NB4 (cell line): ENCODE measurements at places on chromosomes 13 and 19.

GRCh38 chr13:42395086-42395821 is 123.3 kb downstream of the AKAP11 start:
- DNase-seq, result no peak

GRCh38 chr13:109810761-109811510 is 24.6 kb upstream of the IRS2 start:
- no peak for DNase-seq

DNA sequence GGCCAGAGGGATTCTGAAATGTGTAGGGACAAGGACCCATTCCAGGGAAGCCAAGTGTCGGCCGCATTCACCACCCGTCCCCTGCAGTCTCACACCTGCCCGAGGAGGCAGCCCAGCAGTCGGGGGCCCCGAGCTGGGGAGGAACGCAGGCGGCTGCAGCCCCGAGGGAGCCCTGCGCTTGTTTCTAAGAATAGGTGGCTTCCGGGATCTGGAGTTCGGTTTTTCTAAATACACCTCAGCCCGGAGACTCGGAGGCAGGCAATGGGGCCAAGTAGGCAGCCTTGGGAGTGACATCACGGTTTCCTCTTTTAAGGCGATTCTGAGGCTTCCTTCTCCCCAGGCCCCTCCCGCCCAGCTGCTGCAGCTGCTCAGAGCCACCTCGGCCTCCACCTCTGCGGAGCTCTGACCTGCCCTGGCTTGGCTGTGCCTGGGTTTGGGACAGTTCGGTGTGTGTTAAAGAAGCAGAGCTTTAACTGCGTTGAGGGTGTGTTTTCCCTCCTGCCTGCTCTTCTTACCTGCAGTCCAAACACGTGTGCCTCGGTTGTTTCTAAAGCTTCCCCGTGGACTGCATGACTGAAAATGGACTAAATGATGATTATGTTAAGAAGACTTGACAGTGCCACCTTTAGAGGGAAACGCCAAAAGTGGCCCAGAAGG is 80.5 kb downstream of the COL4A2 start:
- peak; percentile 37 for DNase-seq

DNA sequence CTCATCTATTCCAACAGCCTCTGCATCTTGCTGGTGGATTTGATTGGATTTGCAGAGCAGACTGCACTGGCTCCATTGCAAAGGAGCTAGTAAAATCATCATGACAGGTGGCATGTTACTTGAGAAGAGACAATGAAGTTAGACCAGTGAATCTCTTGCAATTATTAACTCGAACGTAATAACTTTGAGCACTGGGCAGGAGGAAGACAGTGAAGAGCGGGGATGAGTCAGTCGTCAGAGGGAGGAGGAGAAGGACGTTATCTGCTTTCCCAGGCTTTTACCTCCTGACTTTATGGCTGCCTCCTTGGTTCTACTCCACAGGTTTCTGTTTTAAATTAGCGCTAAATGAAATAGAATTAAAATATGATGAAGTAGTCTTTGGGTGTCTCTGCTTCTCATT is 257.8 kb upstream of the IPO5 start:
- DNase-seq, result no peak

- DNase-seq, result no peak
Observed at GRCh38 chr13:58004751-58005150, 373.2 kb downstream of the PCDH17 start.

DNA sequence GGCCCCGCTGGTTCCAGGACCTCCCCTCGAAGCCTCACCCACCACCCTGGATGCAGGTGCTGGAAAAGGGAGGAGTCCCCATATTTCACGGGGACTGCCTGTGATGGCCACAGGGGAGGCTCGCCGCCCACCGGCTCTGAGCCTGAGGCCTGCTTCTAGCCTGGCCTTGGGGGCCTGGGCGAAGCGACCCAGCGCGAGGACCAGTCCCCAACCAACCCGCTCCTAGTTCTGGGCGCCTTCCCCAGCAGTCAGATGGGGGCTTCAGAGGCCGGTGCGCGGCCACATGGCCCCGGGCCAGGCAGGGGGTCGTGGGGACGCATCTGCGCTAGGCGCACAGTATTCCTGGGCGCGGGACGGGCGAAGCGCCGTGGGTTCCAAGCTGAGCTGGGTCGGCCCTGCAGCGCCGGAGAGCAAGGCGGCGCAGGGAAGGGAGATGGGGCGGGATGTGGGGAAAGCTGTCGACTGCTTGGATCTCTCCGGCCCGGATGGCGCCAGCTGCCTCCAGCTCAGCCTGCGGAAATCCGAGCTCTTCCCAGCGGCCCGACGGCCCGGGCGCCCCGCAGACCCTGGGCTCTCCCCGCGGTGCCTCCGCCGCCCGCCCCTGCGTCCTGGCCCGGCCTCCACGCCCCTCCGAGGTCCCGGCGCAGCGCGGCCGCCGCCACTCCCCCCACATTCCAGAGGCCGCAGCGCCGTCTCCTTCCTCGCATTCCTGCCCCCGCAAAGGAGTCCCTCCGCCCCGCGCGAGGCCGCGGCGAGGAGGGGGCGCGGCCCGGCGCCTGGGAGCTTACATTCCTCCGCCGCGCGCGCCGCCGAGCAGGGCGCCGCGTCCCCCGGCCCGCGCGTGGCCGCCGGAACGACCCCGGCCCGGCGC is at the start of gene WTIP:
WTIP (plus strand) TSS at position 788 of the 871 bp plus-strand sequence. CDS start 217 bp downstream, outside the sequence.
- no peak for DNase-seq

DNA sequence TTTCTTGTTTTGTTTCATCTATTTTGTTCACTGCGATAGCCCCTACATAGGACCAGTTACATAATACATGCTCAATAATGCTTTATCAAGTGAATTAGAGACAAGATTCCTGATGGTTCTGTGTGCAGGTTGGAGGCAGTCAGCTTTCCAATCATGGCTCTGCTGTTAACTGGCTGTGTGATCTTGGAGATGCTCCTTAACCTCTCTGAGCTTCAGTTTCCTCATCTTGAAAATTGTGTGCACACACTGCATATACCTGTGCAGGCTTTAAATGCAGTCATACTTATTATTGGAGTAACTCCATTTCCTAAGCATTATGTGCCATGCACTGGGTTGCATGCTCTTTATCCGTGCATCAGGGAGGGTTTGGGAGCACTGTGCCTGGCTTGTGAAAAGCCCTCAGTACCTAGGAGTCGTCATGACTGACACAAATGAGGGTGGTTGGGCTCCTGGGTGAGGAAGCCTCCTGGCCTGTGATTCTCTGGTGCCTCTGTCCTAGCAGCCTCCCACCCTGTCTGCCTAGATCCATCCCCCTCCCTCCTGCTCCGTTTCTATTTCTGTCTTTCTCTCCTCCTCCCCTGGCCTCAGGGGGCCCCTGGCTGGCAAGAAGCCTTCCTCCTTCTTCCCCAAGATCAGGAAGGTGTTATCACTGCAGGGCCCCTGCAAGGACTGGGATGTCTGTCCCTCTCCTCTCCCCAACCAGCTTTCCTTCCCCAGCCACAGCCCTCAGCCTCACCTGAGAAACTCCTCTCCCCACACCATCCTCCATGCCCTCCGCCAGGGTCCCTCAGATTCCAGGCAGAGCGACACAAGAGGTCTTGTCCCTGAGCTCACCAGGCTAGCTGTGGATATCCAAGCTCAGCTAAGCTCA is 8.7 kb downstream of the IFNL1 start:
- DNase-seq, result no peak

DNA sequence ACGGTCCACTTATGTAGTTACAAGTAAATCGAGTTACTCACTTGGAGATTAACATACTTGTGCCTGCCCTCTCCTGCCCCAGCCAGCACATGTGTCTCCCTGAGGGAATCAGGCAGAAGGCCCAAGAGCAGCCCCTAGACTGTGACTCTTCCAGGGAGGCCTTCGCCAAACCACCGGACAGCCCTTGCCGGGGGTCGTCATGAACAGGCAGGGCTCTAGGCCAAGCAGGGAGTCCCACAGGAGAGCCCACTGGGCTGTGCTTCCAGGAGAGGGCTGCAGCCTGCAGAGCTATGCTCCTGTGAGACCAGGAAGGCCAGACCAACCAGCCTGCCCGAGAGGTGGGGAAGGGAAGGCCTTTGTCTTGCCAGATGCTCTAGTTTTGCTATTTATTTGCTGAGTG is 283.3 kb downstream of the FOXO1 start:
- DNase-seq, result no peak

- peak; percentile 83 for DNase-seq
Observed at GRCh38 chr19:51407511-51408131, 9.8 kb downstream of the SIGLEC10 start.

- no peak for DNase-seq
Observed at GRCh38 chr13:42650506-42650905, 76.6 kb downstream of the TNFSF11 start.
